ENCODE measurements at places on chromosomes 7 and 10.
A peak's percentile ranks its signal among the peaks of the same experiment; 100 is the strongest.

- no peak for DNase-seq
These were observed 18.6 kb downstream of the GOLGA7B start for GRCh38 chr10:97868134-97868685.

DNA sequence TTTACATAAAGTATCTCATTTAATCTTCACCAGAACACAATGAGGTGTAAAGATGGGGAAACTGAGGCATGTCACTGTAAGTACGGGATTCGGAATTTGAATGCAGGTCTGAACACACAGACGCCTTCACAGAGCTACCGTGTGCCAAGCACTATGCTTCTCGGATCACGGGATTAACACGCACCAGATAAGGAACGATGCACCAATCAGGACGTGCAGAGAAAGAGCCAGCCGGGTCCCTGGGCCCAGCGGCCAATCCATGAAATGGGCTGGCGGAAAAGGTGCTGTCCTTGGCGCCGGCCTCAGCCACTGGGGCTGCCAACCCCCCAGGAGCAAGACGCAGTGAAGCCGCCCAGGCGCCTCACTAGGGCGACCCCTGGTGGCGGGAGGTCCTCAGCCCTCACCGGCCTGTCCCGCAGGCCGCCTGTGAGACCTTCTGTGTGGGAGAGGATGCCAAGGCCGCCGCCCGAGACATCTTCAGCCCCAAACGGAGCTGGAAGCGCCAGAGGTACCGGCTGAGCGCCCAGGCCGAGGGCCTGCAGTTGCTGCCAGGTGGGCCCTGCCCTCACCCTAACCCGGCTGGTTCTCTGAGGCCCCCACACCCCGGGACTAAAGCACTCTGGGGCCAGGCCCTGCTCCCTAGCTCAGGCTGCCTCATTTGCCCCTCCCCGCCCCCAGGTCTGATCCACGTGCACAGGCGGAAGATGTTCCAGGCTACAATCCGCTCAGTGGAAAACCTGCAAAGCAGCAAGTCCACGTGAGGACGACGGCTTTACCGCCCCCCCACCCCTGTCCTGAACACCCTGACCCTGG, 15.6 kb downstream of the ATG9B start:
- DNase-seq: peak; percentile 92

GRCh38 chr10:21166557-21167287, 269.6 kb upstream of the NEBL start:
- no peak for DNase-seq

DNA sequence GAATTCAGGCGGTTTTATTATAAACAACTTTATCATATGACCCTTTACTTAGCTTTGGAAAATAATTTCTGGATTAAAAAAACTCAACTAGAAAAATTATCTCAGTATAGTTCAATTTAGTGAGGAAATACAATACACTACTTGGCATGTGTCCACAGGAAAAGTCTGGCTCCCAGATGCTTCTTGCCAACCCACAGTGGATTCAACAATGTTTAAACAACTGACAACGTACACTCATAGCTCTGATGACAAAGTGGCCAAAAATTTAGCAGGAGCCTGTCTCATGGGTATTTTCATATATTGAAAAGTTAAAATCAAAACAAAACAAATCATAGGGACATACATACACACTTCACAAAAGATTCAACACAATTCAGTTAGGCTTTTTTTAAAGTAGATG, 158.8 kb downstream of the SKAP2 start:
- DNase-seq: no peak

DNA sequence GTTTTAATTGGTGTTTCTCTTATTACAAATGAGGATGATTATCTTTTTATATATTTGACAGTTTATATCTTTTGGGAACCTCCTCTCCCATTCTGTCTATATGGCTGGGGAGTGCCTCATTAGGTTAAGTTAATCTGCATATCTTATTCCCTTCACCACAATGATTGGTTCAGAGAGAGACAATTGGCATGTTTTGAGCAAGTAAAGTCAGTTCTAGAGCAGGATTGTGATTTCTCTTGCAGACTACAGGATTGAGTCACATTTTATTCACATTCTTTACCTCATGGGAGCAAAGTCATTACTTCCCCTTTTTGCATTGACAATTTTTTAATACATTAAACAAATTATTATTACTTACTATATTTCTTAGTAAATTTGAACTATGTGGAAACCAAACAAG, 345.6 kb downstream of the MDFIC start:
- no peak for DNase-seq

GRCh38 chr7:84200859-84201258, 6.3 kb upstream of the SEMA3A start:
- no peak for DNase-seq

DNA sequence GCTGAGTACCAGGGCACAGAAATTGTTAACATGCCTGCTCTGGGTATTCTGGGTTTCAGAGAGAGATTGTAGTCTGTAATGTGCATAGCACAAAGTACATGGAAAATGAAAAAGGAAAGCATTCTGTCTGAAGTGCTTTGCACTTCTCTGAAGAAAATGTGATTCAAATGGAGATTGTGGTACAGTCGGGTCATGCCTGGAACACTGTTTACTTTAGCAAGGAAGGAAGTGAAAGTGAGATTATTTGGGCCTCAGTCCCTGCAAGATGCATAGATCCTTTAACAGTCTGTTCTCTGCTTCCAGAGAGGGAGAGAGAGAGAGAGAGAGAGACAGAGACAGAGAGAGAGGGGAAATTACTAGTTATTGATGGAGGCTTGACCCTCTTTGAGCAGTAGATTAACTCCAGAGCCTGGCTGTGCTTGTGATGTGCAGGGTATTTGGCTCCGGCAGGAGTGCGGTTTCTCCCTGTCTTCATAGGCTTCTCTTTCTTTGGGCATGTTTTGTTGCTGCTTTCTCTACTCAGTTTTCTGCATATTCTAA, 5.4 kb downstream of the VWC2 start:
- DNase-seq: no peak

GRCh38 chr10:102449321-102450123, 1.8 kb downstream of the C10orf95 start:
- DNase-seq: peak; percentile 92

DNA sequence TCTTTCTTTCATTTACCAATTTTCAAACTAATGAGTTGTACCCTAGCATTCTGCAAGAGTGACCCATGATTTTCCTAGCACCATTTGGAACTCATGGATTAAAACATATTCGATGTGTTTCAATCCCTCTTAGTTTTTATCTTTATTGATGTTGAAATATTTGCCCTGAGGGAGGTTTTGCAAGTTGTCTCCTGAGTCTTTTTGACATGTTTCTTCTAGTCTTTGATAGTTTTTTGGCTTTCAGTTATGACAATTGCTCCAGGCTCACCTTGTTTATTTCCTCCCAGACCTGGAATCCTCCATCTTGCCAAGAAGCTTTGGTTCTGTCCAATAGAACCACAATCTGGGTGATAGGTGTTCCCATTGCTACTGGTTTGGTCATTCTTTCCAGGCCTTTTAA, 327.8 kb downstream of the WDR11 start:
- no peak for DNase-seq

- no peak for DNase-seq
These were observed 85.9 kb downstream of the USP6NL start for GRCh38 chr10:11525503-11525902.

- no peak for DNase-seq
These were observed 22.2 kb upstream of the RHEB start for GRCh38 chr7:151541709-151542499.

GRCh38 chr10:131657985-131658330, 242.8 kb upstream of the PPP2R2D start:
- DNase-seq: no peak

- DNase-seq: no peak
These were observed 21.8 kb downstream of the GPER1 start for GRCh38 chr7:1109581-1110310.

GRCh38 chr7:55486991-55487390, 85.3 kb downstream of the VOPP1 start:
- DNase-seq: no peak

GRCh38 chr10:117723343-117723742, 180.8 kb downstream of the EMX2 start:
- no peak for DNase-seq

GRCh38 chr7:79612022-79612421, 158.6 kb upstream of the MAGI2 start:
- no peak for DNase-seq

GRCh38 chr7:53048638-53049037, 13.2 kb downstream of the POM121L12 start:
- no peak for DNase-seq

DNA sequence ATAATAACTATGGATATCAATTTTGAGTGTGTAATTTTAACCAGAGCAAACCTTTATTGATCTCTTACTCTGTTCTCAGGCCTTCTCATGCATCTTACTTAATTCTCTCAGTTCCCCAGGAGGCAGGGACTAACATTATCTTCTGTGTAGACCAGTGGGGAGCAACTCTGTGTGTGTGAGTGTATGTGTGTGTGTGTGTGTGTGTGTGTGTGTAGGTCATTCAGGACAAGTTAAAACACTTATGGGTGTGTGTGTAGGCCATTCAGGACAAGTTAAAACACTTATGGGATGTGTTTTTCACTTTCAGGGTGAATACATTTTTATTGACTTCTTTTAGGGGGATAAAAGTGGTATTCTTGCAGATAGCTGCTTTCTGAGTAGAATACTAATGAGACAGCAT, 145.0 kb downstream of the ADAM12 start:
- DNase-seq: no peak

DNA sequence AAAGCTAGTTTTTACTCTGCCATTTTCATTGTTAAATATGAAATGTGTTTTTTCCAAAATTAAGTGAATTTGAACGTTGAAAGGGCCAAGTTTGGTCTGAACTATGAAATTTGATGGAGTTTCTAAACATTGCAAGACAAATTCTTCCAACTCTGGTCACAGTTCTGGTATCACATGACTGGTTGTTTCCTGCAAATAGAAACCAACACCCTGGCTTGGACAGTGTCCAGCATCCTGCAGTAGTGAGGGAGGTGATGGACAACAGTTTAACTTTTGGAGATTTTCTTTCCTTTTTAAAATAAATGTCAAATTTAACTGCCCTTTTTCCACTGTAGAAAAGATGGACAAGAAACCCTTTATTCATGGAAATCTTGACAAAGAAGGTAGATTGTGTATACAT, 54.8 kb upstream of the AGBL3 start:
- no peak for DNase-seq

GRCh38 chr10:102712843-102713538, 1.2 kb downstream of the ARL3 start:
- DNase-seq: no peak

DNA sequence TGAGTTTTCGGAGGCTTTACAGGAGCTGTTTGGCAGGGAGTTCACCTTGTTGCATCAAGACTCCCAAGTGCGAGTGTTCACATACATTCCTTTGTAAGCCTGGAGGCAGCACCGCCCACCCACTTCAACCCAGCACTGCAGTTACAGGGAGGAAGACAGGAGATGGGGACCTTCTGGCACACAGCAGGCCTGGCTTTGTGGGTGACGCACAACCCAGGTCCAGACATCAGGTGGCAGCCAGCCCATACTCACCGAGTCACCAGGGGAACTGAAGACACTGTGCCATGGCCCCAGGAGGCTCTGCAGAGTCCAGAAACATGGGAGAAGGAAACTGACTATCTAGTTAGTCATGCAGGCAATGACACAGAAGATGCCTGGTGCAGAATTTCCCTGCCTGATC, 305.9 kb upstream of the RNF32 start:
- DNase-seq: peak; percentile 19

- DNase-seq: no peak
These were observed 24.3 kb upstream of the DNA2 start for GRCh38 chr10:68496072-68496471.

GRCh38 chr10:11411926-11412545, 199.4 kb downstream of the USP6NL start:
- no peak for DNase-seq

GRCh38 chr10:13890233-13891127, 303.7 kb downstream of the PRPF18 start:
- DNase-seq: peak; percentile 10

DNA sequence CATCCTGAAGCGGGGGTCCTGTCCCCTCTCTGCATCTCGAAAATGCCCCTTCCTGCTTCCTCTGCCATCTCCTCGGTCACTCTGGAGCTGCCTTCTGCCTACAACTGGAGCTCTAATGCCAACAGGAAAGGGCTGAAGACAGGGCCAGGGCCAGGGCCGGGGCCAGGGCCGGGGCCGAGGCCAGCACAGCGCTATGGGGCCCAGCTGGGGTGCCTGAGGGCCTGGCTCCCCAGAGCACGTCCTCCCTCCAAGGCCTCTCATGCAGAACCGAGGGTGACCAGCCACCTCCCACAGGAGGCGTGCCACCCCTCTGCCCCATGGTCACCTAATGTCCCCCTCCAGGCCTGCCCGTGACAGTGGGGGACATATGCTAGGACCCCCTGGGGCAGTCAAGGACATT, 155.7 kb downstream of the PRKAG2 start:
- DNase-seq: no peak

Data from activated CD4-positive, alpha-beta T cell treated with anti-CD3 and anti-CD28 coated beads for 48 hours (primary cell).